Gastrocnemius medialis (tissue), 4 donors: ENCODE measurements at places on chromosomes 5 and 9.

DNA sequence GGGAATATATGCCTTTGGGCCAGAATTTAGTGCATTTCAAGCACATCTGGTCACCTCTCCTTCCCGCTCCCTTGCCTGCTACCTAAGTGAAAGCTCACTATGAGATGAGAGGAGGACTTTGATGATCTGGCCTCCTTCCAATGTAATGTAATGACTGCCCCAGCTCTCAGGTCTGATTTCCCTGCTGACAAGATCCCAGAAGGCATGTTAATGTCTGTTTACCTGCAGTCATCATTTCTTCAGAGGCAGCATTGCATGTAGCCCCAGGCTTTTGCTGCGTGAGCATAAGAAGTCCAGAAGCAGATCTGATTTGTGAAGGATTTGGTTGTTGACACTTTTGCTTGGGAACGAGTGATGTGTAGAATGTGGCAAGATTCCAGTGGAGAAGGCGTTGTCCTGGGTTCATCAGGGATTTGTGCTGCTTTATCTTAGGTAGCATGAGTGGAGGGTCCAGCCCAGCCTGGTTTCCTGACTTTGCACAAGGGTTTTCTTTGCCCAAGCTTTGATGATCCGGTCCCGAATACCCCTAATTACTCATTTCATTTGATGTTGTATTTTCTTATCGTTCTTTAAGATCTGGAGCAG is 192.7 kb downstream of the GOLPH3 start:
- DNase-seq: no peak

- DNase-seq: no peak
Measured at GRCh38 chr5:121006217-121006616, 542.1 kb downstream of the PRR16 start.

- no peak for DNase-seq
Measured at GRCh38 chr9:34693560-34693959, 2.5 kb upstream of the CCL19 start.

- DNase-seq: no peak
Measured at GRCh38 chr5:175718401-175719108, 60.7 kb downstream of the HRH2 start.

DNA sequence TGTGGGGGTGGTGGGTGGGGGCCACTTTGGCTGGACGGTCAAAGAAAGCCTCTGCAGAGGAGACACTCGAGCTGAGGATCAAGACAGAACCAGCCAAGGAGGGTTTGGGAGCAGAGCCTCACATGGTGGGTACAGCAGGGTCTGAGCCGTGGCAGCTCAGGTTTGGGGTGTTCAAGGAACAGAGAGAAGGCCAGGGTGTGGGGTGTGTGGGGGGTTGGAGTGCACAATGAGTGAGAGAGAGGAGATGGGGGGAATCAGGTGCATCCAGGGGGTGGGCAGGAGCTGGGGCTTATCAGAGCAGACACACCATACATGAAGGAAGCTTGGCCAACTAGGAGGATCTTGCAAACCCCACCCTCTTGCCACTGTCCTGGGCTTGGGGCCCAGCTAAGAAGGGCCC is 140.0 kb downstream of the NSG2 start:
- DNase-seq: no peak

- DNase-seq: no peak
Measured at GRCh38 chr5:122145906-122146305, 16.6 kb downstream of the ZNF474 start.

GRCh38 chr5:154418344-154418820 is 27.4 kb upstream of the SAP30L start:
- DNase-seq: no peak

DNA sequence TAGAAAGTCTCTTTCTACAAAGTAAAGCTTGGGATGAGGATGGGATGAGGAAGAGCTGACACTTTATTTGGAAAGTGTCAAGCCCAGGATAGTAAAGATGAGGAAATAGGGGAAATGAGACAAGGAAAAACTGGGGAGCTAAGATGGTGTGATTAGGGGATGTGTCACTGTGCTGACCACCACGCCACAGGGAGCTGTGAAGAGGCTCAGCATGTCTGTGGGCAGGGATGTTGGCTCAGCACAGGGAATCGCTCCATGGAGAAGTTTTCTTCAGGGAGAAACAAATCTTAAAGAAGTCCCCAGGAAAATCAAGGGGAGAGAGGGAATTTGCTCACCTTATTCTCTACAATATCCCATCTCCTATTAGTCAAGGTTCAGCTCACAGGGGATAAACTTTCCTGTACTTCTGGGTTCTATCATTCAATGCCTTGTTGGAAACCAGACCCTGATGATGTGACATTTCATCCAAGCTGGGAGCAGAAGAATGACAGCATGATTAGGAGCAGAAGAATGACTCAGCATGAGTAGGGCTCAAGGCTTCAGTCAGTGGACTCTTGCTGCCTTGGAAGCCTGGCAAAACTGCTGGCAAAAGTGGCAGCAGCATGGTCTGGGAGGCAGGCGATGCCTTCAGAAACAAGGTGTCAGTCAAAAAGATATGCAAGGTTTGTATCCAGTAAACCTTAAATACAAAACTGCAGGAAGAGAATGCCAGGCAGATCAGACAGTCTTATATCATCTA is 4.9 kb downstream of the HSPB3 start:
- DNase-seq: peak; percentile 29

- DNase-seq: no peak
Measured at GRCh38 chr9:97419309-97419867, 7.5 kb downstream of the TDRD7 start.

DNA sequence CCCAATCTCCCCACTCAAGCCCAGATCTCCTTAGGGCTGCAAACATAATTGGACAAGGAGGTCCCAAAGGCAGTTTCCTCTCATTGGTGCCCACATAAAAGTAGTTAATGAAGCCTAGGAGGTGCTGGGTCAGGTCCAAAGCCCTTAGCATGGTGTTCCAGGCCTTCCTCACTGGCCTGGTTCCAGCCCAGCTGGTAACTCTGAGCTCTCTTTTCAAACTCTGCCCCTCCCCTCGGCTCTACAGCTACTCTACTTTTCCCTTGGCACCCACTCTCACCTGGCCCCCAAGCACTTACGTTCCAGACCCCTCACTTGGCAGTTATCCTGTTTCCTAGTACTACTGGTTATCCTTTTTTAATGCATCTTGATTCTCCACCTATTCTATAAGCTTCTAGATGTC is 9.9 kb downstream of the SEPTIN8 start:
- DNase-seq: no peak

DNA sequence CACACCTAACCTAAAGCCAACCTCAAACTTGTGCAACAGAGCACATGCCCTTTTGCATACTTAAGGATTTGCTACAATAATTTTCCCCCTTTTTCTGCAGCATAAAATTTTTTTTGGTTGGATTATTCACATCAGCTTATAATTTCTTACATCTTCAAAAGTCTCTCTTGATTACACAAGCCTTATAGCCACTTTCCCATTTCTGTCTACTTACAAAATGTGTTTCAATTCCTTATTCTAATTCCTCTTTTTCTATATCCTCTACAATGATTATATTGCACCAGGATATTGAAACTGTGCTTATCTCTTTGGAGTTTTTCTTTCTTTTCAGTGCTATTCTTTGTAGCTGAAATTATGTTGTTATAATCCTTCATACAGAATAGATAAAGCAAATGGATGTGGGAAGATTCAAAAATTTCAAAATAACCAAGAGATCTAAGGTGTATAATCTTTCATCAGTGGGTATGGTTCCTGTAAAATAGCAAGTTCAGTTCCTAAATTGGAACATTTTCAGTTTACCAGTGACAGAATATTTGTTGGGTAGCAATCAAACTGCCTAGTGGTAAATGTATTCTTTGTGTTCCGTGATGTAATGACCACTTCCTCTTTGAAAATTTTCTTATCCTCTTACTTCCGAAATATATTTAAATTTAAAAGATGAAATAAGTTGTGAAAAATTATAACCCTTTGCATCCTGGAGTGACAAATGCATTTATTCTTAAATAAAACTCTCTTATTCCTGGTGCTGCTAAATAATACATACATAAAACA is 386.8 kb upstream of the CHD1 start:
- DNase-seq: no peak

GRCh38 chr5:88881571-88881971 is 1.4 kb downstream of the MEF2C start:
- no peak for DNase-seq

DNA sequence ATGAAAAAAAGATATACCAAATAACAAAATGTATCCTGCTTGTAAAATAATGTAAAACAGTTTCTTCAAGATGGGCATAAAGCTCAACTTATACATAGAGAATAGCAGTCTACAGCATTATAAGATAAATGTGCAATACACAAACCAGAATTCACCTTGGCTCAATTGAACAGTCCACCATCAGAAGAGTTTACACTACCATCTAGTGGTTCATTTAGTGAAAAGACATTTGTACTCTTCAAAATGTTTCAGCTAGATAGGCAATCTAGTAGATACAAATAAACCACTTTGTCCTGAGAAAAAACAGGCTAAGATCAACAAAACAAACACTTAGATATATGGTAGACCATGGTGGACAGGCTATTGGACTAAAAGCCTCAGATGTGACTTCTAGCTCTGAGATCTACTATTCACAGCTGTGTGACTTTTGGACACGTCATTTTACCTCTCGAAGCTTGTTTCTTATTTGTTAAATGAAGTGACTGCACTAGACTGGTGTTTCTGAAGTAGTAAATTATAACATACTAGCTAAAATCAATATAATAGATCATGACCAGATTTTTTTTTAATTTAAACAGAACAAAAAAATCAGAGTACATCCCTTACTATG is 22.1 kb upstream of the TPD52L3 start:
- no peak for DNase-seq

DNA sequence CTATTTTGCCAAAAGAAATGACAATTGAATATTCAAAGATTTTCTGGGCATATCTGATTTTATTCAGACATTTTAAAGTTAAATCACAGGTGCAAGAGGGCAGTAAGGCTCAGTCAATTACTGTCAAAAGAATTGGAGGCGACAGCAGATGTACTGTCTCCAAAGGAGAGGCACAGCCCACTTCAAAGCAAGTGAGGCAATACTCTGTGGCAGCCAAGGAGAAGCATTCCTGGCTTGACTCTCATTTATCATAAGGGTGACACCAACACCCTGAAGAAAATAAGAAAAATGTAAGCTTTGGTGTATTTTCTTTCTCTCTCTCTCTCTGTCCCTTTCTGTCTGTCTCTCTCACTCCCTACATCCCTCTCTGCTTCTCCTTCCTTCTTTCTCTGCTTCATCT is 93.3 kb downstream of the SVEP1 start:
- DNase-seq: no peak

- no peak for DNase-seq
Measured at GRCh38 chr9:36323926-36324325, 65.7 kb upstream of the GNE start.

- peak; percentile 80 for DNase-seq
Measured at GRCh38 chr9:115649991-115650472, 503.6 kb upstream of the PAPPA start.

DNA sequence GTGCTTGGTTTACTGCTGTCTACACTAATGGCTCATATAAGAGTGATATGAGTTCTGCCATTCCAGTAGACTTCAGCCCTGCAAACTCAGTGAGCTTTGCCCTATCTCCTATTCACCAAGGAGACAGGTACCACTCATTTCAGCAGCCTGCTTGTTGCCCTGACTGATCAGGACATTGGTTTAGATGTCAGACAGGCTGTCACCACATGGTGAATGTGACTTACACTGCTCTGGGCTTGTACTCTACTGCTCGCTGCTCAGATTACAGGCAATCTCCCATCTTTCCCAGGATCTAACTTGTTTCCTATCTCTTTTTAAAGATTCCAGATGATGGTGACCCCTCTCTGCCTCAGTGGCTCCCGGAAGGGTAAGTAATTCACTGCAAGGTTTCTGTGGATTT is 123.3 kb upstream of the RUSC2 start:
- peak; percentile 12 for DNase-seq
